ENCODE measurements at places on chromosomes 7 and 10.
A peak's percentile ranks its signal among the peaks of the same experiment; 100 is the strongest.

DNA sequence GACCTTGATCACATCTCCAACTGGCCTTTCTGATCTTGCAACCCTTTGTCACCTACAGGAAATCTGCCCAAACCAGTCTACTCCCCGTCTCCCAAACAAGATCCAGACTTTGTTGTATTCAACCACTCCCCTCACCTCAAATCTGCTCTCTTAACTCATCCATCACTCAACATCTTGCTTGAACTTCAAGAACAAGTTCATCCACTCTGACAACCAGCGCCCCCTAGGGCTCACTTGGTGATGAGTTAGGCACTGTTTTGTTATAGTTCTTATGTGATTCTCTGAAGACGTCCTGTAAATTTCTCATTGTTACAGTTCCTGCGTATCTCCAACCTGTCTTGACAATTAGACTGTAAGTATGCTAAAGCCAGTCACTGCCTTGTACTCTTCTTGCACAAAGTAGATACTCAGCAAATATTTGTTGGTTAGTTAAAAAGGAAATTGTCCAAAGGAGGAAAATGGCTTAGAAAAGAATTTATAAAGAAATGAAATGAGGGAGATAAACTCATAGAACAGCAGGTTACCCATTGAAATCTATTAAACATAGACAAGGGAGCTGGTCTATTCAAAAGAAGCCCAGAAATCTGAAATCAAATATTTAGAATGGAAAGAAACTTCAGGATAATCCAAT lies 5.3 kb downstream of the FRMD4A start:
- DNase-seq = no peak

DNA sequence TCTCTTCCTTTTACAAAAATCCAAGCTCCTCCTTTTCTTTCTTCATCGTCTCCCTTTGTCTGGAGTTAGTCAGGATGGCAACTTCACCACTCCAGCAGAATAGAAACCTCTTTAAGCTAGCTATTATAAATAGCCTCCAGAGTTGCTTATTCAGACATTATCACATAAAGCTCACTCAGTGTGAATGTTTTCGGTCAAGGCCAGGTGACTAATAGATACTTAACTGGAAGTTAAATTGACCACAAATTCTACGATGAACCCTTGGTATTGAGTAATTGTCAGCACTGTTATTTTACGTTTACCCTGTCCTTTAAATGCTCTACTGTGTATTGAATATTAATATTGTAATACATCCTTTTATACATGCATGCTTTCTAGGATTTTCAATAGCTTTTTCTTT lies 340.4 kb downstream of the OTUD1 start:
- no peak for DNase-seq

DNA sequence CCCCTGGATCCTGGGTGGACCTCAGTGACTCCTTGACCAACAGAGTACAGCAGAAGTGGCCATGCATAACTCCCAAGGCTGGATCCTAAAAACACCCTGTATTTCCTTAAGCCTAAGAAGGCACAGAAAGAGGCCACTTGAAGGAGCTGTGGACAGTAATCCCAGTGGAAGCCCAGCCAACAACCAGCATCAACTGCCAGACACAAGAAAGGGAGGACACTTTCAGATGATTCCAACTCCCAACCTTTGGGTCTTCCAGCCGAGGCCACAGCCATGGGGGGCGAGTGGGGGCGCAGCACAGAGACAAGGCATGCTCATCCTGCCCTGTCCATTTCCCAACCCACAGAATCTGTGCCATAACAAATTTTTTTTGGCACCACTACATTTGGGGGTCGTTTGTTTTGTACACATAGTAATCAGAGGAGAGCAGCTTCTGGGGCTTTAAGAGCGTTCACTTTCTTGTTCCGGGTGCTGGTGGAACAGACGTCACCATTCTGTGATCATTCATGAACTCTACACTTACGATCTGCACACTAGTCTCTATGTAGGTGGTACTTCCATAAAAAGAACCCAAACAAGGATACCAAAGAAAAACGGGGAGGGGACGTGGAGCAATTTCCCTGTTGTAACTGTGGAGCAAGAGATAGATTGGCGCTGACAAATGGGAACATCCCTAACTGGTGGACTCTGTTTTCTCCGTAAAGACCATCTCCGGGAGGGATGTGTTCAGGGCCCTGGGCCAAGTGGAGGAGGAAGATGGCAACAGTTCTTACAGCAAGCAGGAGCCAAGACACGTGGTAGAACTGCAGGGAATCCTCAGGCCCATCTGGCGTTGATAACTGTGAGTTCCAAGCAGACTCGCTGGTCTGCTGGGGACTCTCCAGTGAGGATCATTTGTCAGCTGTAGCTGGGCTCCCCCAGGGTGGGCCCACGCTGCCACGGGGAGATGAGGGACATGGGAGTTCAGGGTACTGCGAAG lies 6.0 kb upstream of the SLC29A3 start:
- no peak for DNase-seq

- DNase-seq = no peak
Measured at GRCh38 chr7:157676001-157676400, 339.2 kb downstream of the DNAJB6 start.

- DNase-seq = no peak
Measured at GRCh38 chr7:26663874-26664273, 200.5 kb downstream of the SKAP2 start.

DNA sequence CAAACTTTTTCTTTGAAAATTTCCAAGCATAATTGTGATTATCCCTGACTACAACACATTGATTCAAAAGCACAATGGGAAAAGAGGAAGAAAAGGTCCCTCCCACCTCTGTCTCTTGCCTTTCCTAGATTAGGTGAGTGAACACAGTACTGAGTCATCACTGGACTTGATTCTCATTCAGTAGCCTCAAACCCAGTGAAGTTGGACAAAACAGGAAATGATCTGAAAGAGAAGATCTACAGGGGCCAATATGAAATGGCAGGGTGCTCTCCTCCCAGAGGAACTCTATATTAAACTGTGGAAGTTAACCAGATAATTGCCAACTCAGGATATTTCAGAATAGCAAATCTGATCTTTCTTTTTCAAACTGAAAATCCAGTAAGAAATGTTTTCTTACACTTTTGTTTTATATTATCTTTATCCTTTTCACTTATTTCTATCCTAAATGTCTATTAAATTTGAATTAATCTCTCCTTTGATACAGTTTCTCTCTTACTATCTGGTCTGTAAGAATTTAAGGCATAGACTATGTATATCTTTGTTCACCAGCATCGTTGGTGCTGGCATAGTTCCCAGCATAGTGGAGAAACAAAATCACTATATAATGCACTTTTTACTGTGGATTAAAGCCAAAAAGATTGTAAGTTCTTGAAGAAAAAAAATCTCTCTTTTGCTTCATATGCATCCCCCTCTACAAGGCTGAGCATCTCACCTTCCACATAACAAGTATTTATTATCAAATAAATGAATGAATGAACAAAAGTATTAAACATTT lies 41.4 kb upstream of the IKZF1 start:
- DNase-seq = no peak

GRCh38 chr7:48637382-48637781 lies 287.0 kb upstream of the CDC14C start:
- DNase-seq = no peak

- DNase-seq = peak; percentile 29
Measured at GRCh38 chr7:35424869-35425495, 171.1 kb upstream of the TBX20 start.

- DNase-seq = no peak
Measured at GRCh38 chr7:132084776-132085388, 491.4 kb downstream of the PLXNA4 start.

- DNase-seq = no peak
Measured at GRCh38 chr7:91089382-91089963, 174.8 kb upstream of the FZD1 start.

DNA sequence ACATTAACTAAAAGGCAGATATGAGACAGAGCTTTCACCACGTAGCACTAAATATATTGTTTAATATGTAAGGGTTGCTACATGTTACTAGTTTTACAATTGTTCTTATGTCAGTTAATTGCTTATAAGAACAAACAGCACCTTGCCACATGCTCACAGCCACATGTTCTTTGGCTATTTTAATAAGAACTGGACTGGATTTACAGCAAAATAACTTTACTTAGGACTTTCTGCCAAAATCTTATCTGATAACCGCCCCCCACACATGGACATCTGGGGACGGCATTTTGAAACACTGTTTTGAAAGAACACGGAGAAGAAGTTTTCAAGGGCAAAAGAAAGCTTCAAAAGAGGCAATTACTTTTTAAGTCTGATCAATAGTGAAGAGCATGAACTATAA lies 45.3 kb downstream of the JAZF1 start:
- DNase-seq = no peak

DNA sequence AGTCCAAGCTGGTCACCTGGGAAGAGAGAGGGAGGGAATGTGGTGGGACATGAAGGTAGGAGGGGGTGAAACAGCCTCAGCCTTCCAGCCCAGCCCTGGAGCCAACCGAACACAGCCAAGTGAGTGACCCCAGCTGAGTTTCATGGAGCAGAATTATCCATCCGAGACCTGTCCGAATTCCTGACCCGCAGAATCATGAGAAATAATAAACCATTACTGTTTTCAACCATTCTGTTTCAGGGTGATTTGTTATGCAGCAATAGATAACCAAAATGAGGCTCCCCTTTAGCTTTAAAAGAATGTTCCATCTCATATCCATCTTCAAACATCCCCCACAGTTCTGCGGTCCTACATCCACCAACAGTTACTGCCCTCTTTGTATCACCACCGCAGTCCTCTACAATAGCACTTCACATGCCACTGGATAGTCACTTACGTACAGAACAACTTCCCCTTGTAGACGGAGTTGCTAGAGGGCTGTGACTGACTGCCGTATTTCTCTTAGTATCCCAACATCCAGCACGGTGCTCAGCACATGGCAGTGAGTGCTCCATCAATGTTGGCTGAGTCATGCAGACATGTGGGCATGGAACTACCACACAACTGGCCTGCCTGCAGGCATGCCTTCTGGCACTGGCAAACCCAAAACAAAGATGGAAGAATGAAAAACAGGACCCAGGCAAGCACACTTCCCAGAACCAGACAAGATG lies 18.5 kb downstream of the KIAA1549 start:
- no peak for DNase-seq

- DNase-seq = no peak
Measured at GRCh38 chr7:78523930-78524329, 725.4 kb downstream of the PHTF2 start.

- no peak for DNase-seq
Measured at GRCh38 chr10:132962623-132963429, 20.5 kb upstream of the CFAP46 start.

GRCh38 chr10:93580828-93581227 lies 14.4 kb downstream of the FFAR4 start:
- no peak for DNase-seq

DNA sequence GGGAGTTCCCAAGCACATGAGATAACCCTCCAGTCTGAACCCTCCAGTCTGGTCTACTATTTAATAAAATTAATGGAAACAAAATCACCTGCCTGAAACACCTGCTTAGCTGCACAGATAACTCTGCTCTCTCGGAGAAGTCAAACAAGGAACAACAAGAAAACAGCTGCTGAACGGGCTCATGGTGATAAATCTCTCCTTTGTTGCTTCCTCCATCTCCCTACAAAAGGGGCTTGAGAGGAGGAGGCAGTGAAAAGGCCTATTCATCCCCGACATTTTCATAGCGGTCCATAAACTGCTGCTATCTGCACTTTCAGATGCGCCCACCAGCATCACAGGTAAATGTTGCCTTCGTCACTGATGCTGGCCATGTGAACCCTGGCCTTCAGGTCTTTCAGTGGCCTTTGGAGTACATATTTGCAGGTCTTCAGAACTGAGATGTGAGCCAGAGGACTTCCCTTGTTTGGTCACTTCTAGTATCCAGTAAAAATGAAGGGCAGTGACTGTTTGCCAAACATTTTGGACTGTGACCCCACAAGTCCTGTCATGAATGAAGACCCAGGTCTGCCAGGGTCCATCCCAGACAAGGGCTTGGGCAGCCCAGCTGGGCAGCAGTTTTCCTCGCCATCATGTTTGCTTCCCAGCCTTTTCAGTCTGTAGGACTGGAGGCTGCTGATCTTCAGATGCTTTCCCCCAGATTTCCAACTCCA lies 15.9 kb downstream of the FKBP6 start:
- no peak for DNase-seq

DNA sequence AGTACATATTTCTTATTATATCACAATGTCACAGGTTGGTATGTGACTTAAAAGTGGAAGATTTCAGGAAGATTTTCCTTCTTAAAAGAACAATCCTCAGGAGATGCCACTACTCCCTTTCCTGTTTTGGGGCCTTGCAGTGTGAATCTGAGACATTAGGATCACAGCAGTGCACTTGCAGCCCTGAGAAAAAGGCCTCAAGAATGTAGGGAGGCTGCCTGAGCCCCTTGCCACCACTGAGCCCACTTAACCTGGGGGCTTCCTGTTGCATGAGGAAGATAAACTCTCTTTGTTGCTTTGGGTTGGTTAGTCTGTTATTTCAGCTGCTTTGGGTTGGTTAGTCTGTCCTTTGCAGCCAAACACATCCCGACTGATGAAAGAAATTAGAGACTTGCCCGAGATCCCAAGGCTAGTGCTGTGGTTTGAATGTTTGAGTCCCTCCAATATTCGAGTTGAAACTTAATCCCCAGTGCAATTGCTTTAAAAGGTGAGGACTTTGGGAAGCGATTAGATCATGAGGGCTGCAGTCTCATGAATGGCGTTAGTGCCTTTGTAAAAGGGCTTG lies 151.3 kb upstream of the SP4 start:
- no peak for DNase-seq

- no peak for DNase-seq
Measured at GRCh38 chr7:117279931-117280557, 42.8 kb downstream of the WNT2 start.

- no peak for DNase-seq
Measured at GRCh38 chr7:131952365-131952764, 395.9 kb upstream of the PODXL start.

DNA sequence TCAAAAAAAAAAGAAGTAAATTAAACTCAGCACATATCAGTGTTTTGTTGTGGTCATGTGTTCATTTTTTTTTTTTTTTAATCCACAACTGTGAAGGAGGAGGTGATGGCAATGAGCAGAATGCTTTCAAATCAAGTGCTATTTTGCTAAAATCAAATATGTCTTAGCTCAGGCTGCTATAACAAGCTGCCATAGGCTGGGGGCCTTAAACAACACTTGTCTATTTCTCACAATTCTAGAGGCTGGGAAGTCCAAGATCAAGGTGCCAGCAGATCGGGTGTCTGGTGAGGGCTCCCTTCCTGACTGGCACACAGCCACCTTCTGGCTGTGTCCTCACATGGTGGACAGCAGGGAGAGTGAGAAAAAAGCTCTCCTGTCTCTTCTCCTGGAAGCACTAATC lies 203.9 kb downstream of the FAM107B start:
- DNase-seq = no peak

- DNase-seq = no peak
Measured at GRCh38 chr10:57338823-57339558, 928.7 kb downstream of the IPMK start.

GRCh38 chr10:14757986-14758385 lies 16.7 kb downstream of the FAM107B start:
- no peak for DNase-seq

- no peak for DNase-seq
Measured at GRCh38 chr7:47143339-47143738, 438.6 kb downstream of the TNS3 start.
